Kidney glomerular epithelial cell (primary cell): ENCODE measurements at places on chromosomes 6 and 20.

DNA sequence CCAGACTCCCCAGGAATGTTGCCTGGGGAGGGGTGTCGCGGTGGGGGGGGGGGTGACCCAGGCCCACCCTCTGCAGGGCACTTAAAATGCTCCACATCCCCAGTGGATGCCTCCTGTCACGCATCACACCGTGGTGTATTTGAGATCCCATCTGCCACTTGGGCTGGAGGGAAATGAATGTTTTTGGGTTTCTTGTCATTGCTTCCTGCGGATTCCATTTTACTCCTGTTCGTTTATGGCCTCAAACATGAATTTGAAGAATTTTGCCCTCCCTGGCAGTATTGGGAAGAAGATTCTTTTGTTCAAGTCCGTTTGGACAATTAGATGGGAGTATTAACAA is 544 bp upstream of the KHDC1 start:
- DNase-seq: no peak

GRCh38 chr20:47221036-47221625 is 135.4 kb downstream of the ZMYND8 start:
- no peak for DNase-seq

DNA sequence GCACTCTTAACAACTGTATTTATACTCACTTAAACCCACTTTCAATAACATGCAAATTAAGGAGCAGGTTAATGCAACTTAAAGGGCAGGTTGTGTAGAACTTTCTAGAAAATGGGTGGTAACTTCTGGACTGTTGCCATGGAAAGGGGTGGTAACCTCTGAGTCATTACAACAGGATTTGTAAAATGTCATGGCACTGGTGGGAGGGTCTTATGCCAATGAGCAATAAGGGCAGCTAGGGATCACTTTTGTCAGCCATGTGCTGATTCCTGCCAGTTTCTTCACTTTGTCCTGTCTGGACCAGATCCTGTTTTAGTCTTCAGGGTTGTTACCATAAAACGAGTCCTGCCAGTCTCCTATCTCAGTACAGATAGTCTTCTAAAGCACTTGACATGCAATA is 560.5 kb upstream of the PTCHD4 start:
- peak; percentile 34 for DNase-seq

DNA sequence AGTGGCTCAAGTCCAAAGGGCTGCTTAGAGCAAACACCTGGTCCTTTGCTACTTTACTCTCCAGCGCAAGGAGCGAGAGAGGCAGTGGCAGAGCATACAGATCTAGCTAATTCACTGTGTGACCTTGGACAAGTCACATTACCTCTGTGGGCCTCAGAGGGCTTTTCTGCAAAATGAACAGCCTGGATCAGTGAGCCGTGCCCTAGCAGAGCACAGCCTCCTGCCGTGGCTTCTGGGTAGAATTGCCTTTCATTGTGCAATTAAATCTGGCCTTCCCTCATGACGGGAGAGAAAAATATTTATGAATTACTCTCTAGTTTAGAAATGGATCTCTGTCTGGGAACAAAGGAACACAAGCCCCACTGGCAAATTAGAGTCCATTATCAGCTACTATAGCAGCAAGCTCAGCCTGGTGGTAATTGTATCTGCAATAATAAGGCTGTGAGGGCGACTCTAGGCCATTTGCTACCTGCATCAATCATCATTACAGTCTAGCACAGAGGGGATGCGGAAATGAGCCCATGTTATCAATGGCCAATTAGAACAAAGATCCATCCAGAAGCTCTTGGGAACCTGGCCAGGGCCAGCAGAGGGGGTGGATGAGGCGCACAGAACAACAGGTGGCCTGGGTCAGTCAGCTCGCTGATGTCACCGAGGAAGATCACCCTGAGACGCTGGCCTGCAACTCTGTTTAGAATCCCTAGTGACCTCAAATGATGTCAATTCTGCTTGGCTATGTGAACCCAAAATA is 114.2 kb upstream of the LY86 start:
- no peak for DNase-seq

DNA sequence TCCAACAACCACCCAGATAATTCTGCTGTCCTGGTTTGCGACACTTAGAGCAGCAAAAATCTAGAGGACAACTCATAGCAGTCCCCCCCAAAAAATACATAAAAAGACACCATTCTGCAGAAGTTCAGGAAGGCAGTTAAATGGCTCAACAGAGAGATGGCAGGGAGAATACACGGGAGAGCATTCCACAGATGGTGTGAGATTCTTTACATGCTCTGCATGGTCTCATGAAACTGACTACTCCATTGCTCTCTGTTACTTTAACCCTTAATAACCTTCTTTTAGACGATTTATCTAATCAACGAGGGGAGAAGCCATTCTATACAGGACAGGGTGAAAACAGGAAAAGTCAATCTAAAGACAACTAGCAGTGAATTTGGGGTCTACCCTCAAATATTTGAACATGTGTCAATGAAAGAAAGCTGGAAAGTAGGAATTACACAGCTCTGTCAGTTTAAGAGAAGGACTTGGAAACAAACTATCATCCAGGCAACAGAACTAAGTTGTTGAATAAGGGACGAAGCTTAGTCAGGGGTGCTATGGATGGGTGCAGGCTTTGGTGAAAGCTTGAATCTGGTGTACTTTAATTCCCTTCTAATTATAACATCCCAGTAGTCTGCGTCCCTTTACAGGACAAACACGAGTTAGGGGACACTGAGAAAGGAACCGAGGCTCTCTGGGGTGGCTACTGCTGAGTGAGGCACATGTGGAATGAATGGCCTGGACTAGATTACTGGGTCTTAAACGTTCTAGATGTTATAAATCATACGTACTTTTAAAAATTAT is 5.1 kb downstream of the PERP start:
- no peak for DNase-seq

- no peak for DNase-seq
Measured at GRCh38 chr6:16991981-16992629, 109.7 kb upstream of the STMND1 start.

DNA sequence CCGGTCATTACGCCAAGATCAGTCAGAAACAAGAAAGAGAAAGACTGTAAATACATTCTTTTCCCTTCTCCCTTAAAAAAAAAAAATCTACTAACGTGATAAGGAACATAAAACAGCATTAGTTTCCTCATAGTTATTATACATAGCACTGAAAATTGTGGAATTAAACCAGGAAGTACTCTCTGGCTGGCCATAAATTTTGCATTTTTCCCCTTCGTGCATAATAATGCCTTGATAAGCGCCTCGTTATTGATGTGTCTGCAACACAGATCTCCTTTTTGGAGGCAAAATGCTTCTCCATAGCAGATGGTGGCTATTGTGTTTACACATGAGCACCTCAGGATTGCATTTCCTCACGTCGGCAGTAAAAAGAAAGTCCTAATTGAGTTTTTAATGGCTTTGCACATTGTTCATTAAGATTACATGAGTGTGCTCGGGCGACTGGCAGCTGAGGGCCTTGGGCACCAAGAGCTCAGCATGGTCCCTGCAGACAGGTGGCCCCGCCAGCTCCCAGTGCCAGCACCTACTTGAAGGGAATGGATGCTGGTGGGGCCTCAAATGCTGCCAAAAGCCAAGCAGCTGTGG is 394.5 kb downstream of the PTPRT start:
- no peak for DNase-seq

GRCh38 chr20:60132827-60133670 is 174.8 kb downstream of the CDH26 start:
- no peak for DNase-seq

DNA sequence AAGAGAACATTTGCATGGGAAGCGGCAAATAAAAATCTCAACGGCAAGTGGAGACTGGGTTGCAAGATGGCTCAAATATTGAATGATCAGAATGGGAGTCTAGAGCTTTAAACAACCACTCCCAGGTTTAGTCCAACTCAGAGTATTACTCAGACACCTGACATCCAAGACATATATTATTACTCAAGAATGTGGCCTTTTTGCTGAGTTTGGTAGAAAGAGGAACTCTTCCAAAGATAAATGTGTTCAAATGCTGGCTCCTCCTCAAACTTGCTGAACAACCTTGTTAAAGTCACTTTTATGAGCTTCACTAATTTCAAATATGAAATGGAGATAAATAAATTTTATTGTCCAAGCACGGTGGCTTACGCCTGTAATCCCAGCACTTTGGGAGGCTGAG is 77.8 kb downstream of the ESR1 start:
- no peak for DNase-seq

GRCh38 chr20:10524643-10525042 is 89.5 kb downstream of the SLX4IP start:
- peak; percentile 11 for DNase-seq
